Frontal cortex (tissue), 4 donors: ENCODE measurements at places on chromosomes 7 and 10. TPM values are rescaled to one million over a fixed set of nuclear protein-coding genes. Genes with fewer than 3 reads are reported as not detected.

DNA sequence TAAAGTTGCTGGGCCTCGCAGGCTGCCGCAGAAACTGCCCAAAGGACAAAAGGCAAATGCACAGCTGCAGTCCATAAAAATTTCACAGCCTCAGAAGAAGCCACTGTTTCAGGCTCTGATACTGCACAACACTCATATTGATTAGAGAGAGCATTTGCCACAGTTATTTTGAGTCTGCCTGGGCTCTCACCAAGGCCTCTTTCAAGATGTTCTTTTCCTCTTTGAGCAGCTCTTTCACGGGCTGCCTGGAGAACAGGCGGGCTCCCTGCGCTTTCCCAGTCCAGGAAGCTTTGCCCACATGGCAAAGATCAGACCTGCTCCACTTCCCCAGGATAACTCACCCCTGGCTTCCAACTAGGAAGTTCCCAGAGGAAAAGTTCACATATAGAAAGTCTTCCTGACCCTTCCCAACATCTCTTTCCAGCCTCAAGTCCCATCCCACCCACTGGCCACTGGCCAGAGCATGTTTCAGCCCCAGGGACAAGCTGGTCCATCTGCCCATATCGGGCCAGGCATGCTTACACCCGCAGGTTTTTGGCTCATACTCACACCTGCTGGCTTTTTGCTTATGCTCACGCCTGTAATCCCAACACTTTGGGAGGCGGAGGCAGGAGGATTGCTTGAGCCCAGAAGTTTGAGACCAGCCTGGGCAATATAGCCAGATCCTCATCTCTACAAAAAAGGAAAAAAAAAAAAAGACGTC is 3.3 kb downstream of the SLIT1 start:
- DNase-seq, result no peak

GRCh38 chr10:132745971-132746370 is 40.0 kb downstream of the NKX6-2 start:
- no peak for DNase-seq

SLC18A2 gene
- total RNA-seq, result under 0.01 TPM

CHAT gene
- total RNA-seq, result not detected
